Activated CD4-positive, alpha-beta T cell treated with anti-CD3 and anti-CD28 coated beads for 48 hours (primary cell): ENCODE measurements at places on chromosomes 7 and 10.
A peak's percentile ranks its signal among the peaks of the same experiment; 100 is the strongest.

DNA sequence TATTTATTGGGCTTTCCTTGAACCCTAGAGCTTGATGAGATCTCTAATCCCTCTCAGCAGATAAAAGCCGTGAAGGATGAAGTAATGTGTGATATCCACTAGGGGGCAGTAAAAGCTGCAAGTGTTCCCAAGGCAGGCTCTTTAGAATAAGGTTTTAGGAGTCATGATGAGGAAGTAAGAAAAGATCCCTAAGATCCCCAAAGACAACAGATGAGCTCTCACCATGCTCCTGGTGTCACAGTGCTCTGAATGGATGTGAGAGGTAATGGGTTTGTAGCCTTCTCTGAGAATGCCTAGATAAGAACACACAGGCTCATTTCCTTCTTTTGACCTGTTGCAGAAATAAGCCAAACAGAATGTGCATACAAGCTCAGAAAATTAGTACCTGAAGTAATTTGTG, 70.4 kb upstream of the ITPRID1 start:
- no peak for DNase-seq

GRCh38 chr7:20172736-20173334, 44.3 kb downstream of the MACC1 start:
- DNase-seq: peak; percentile 17

GRCh38 chr7:50832744-50833143, 50.0 kb upstream of the GRB10 start:
- DNase-seq: peak; percentile 43

- no peak for DNase-seq
Measured at GRCh38 chr10:120161111-120161510, 268.6 kb downstream of the SEC23IP start.

GRCh38 chr10:109894516-109894915, 28.8 kb downstream of the XPNPEP1 start:
- no peak for DNase-seq

DNA sequence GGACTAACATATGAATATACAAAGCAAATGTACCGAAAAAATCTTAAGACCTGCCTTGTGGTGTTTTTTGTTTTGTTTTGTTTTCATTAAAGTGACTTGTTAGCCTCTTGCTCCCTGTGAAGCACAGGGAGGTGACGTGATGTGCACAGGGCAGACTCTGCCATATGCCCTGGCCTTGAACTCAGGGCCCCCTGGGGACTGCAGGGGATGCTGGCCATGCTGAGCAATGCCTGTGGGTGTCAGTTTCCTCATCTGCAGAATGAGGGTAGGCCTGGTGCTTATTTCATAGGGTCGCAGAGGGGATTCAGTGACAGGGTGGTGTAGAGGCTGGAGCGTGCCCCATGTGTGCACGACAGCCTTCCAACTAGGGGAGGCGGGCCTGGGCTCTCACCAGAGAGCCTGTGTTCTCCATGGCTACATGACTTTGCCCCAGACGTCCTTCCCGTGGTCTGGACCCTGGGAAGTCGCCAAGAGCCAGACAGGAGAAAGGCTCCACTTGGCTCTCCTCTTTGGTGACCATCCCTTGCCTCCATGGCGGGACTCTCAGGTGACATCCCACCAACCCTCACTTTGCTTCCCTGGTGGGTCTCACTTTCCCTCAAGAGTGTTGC, 14.5 kb downstream of the EGFR start:
- DNase-seq: no peak

- no peak for DNase-seq
Measured at GRCh38 chr10:21810582-21811244, 192.8 kb downstream of the DNAJC1 start.

GRCh38 chr7:150406567-150407421, 27.7 kb downstream of the ZNF775 start:
- peak; percentile 58 for DNase-seq

DNA sequence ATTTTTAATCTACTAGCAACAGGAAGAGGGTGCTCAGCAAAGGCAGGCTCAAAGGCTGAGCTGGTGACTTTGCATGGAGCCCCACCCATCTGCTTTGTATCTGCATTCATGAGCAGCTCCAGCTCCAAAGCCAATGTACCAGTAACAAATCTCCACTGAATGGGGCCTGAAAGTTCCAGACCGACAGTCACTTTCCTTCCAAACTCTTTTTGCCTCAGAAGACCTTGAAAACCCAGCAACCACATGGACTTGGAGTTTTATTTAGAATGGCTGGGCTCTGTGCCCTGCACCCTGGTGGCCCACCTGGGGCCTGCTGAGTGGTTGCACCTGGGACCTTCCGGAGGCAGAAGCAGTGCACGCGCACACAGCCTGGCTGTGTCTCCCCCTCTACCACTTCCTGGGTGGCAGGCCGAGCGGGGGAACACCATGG, 195.0 kb upstream of the PLXNA4 start:
- peak; percentile 30 for DNase-seq

GRCh38 chr7:98240961-98241673, 10.9 kb downstream of the TECPR1 start:
- DNase-seq: peak; percentile 52

- no peak for DNase-seq
Measured at GRCh38 chr10:113846036-113846435, 7.8 kb downstream of the DCLRE1A start.

DNA sequence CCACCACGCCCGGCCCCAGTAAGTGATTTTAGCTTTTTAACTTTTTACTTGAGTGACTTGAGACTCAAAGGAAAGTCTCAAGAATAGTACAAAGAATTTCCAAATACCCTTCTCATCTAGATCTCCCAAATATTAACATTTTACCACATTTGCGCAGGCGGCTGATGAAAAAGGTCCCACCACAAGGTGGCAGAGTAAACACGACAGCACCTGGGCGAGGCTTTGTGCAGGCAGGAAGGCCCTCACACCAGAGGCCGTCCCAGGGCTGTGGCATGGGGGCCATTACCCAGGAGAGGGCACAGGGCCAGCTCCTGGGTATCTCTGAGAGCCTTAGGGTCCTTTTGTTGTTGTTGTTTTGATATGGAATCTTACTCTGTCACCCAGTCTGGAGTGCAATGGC, 50.0 kb upstream of the WIPI2 start:
- DNase-seq: peak; percentile 41

- DNase-seq: no peak
Measured at GRCh38 chr7:154777489-154777888, 225.4 kb downstream of the PAXIP1 start.

- no peak for DNase-seq
Measured at GRCh38 chr10:70167246-70167645, 3.1 kb downstream of the SAR1A start.

DNA sequence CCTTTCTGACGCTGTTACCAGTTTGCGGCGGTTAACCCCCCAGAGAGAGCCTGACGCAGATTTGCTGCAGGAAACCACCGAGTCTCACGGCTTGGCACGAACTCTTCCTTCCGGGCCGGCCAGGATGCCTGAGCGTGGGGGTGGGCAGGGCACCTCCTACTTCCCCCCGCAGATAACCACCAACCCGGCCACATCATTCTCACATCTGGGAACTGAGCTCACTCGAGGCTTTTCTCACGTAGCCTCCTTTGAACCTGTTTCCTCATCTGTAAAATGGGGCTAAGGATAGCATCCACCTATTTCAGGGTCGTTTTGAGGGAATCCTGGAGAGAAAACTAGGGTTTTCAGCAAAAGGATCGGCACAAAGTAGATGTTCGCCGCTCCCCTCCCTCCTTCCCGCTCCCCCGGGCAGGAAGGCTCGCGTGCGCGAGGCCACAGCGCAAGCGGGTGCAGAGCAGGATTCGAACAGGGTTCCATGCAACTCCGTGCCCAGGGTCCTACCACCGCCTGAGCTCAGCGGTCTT, 23.6 kb downstream of the DDIT4 start:
- DNase-seq: peak; percentile 97

DNA sequence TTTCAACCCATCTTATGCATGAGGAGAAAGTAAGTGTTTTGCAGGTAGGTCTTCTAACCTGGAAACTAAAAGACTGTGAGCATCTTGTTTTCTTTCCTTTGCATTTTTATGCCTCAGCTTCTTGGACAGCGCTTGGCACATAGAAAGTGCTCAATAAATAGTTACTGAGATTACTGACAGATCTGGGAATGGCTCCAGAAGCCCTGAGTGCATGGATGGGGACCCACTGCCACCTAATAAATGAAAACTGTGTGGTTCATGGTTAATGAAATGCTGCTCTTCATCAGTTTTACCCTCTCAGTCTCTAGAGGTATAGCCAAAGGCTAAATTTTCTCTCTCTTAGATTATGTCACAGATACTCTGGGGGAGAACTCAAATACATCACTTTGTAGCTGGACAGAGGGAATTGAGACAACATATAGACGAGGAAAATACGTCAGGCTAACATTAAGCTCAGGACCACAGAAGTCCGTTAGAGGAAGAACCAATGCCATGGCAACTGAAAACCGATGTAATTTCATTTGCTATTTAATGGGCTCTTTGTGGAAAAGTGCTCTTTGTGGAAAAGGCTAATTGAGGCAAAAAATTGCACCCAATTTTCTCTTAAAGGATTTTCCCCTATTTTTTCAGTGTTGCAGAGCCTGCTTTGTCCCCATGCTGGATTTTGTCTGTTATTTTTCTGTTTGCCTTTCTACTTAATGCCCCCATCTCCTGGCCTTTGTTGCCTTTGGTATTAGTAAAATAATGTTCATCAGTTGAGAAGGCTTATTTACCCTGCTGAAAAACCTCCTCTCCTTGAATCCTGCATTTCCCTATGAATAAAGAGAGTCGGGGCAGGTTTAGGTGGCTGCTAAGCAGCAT, 17.8 kb downstream of the ASB4 start:
- no peak for DNase-seq
